GM18507 (cell line): ENCODE measurements at places on chromosomes 6 and 20.

DNA sequence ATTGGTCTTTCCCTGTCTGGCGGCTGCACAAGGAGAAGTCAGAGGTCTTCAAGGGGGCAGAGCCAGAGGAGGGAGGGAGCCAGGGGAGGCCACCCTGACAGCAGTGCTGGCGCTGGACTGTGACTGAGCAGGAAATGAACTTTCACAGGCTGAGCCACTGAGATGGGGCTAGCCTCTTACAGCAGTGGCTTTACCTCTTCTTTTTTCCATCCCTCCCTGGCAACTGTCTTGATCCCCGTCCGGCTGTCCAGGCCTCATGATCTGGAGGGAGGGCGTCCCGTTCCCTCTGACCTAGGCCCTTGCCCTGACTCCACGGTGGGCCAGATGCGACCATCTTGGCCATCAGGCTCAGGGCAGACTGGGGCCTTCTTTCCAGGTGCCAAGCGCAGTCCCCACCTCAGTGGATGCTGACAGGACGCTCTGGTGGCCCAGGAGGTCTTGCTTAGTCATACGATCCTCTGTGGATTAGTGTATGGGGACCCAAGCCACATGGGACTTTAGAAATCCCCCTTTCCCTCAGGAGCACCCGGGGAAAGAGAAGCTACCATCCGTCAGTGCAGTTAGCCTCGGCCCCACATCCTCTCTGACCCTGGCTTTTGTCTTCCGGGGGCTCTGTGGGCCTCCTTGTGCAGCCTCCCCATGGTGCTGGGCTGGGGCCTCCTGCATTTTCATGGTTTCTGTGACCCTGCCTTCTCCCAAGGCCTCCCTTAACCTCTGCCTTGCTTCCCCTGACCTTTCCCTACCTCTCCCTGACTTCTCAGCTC, 57.4 kb upstream of the CCDC167 start:
- DNase-seq: no peak

DNA sequence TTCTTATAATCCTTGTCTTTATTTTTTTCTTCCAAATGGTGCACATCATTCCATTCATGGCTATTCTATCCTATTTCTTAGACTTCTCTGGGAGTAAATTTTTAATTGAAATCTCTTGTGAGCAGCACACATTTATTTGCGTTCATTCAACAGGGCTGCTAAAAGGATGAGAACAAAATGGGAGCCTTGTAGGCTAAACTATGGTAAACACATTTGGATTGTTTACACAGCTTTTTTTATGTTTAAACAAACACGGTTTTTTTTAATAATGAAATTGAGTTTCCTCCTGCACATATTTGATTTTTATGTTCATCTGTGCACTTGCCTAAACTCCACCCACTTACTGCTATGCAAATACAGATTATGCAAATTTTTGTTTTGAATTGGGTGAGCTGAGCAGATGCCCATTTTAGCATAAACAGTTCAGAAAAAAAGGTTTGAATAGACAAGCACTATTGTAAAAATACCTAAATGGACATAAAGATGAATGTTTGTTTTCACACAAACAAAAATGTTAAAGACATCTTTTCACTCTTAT, 92.0 kb downstream of the OLIG3 start:
- no peak for DNase-seq

GRCh38 chr6:5427586-5427985, 166.3 kb downstream of the FARS2 start:
- no peak for DNase-seq

- DNase-seq: no peak
These were observed 59.5 kb downstream of the CRYBG1 start for GRCh38 chr6:106419900-106420613.
